ENCODE measurements at places on chromosomes 7 and 10. TPM values are rescaled to one million over a fixed set of nuclear protein-coding genes. Genes with fewer than 3 reads are reported as not detected.

- DNase-seq, result no peak
These were observed 49.1 kb downstream of the SYPL1 start for GRCh38 chr7:106063024-106063423.

DNA sequence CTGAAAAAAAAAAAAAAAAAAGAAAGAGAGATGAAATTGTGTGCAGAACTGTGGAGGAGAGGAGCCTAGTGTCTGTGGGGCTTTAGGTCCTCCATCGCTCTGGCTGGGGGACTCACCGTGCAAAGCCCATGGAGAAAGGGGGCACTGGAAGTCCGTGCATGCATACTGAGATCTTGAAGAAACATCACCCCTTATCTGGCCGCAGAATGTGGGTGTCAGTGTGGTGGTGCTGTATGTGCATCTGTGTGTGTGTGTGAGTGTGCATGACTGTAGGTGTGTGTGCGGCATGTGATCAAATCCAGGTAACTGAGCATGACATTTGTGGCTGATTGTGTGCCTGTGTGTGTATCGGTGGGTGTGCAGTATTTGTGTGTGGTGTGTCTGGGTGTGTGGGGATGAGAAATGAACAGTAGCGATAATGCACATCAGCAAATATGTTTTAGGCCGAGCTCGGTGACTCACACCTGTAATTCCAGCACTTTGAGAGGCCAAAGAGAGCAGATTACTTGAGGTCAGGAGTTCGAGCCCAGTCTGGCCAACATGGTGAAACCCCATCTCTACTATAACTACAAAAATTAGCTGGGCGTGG is 8.8 kb upstream of the CLDN3 start:
- DNase-seq, result no peak

Gene EN2
- polyA plus RNA-seq, result 1.3 TPM

DNA sequence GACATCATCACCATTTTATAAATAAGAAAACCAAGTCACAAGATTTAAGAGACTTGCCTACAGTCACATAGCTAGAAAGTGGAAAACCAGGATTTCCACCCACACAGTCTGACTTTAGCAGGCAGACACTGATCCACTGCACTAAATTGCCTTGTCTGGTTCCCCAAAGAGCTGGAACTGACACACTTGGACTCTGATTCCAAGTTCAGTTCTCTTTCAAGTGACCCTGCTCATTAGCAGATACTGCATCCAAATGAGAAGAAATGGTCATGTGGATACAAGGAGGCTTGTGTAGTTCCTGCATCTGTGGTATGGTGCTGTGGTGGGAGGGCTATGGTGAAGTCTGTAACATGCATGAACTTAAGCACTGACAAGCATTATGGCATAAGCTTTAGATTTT is 180.1 kb upstream of the MKLN1 start:
- no peak for DNase-seq

- DNase-seq, result no peak
These were observed 15.3 kb downstream of the LIPK start for GRCh38 chr10:88721392-88721791.

- DNase-seq, result peak; percentile 95
These were observed at the start of gene PALD1 for GRCh38 chr10:70478191-70479164. PALD1 (plus strand) TSS chr10:70478767; CDS start chr10:70525952, 47,185 bp downstream.

GRCh38 chr7:42662862-42663261 is 249.0 kb downstream of the C7orf25 start:
- DNase-seq, result no peak

DNA sequence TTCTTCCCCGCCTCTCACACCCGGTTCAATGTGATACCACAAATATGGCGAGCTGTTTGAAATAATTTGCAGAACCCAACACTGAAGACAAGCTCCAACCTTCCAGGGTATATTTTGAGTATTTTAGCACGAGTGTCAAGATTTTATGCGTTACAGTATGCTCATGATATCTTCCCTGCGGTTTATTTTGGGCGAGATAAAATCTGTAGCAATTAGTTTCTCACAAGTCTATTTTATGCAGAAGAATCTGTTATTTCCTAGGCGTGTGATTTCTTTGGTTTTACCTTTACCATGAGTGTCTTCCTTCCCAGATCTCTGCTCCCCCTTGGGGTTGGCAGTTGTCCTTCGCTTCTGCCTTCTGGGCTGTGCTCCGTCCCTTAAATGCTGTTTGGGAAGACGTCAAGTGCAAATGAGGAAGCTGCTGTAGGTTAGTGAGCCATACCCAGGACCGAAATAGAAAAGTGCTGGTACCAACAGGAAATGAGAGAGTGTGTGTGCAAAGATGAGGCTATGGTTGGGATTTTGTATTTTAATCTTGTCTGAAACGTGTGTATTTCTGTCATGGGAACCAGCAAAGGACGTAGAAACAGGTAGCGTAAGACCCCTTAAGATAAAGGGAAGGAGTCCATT is 299.8 kb downstream of the KLF6 start:
- no peak for DNase-seq

DNA sequence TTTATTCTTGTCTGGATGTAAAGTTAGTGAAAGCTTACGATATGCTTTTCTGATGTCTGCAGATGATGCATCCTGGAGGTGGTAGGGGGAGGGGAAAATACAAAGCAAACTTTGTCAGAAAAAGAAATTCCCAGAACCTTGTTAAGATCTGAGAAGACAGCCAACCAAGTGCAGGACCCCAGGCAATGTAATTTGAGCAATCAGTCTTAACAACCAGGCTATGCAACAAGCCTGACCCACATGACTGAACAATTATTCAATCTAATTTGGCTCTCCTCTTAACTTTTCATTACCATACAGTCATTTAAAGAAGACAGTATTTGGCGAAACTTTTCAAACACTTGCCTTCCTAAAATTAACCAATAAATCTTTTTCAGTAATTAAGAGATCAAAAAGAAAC is 74.5 kb downstream of the DNAJC1 start:
- DNase-seq, result no peak

Gene LAMB1
- polyA plus RNA-seq, result 465 TPM

DNA sequence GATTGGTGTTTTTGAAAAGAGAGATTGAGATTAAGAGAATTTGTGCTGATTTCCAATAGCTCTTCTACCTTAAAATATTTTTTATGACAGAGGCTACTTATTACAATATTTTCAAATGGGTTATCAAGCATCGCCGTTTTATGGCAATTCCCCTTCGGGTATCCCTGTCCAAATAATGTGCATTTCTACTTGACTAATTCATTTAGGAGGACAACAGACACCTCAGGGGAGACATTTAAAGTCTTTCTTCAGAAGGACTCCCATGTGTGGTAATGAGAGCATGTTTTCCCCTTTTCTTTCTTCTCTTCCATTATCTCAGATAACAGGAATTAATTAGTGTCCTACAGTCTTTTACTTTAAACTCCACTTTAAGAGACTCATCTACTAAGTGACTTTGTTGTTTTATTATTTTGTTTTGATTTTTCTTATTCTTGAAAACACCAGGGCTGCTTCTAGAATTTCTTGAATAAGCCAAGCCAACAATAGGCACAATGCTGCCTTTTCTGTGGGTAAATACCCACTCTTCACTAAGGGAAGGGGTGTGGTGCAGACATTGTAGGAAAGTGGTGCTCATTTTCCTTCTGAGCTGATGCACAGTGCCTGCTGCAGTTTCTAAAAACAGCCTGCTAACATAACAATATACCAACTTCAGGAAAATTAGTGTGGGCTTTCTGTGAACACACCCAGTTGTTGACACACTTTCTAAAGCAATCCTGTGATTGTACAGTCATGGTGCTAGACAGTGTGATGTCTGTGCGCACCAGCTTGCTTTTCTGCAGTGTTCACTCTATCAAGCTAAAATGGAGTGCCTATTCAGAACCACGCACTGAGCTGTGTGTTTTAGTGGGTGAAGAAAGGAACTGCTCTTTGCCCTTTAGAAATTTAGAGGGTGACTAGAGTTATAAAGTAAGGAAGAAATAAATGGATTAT is 597.7 kb downstream of the NRG3 start:
- DNase-seq, result no peak

DNA sequence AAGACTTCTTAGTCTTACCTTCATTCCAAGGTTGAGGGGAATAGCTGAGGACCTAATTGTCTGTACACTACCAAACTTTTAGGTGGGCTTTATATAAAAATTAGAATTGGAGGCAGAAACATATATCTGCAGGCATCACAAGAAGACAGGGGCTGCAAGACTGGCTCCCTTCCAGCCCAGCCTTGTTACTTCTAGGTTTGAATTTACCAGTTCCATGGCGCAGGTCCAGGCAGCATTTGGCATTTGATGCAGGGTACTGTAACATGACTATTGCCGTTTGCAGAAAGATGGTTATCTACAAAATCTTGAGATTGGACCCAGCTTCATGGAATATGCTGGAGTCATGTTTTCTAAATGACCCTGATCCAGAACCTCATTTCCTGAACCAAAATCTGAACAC is 105.4 kb upstream of the RHOBTB1 start:
- no peak for DNase-seq

DNA sequence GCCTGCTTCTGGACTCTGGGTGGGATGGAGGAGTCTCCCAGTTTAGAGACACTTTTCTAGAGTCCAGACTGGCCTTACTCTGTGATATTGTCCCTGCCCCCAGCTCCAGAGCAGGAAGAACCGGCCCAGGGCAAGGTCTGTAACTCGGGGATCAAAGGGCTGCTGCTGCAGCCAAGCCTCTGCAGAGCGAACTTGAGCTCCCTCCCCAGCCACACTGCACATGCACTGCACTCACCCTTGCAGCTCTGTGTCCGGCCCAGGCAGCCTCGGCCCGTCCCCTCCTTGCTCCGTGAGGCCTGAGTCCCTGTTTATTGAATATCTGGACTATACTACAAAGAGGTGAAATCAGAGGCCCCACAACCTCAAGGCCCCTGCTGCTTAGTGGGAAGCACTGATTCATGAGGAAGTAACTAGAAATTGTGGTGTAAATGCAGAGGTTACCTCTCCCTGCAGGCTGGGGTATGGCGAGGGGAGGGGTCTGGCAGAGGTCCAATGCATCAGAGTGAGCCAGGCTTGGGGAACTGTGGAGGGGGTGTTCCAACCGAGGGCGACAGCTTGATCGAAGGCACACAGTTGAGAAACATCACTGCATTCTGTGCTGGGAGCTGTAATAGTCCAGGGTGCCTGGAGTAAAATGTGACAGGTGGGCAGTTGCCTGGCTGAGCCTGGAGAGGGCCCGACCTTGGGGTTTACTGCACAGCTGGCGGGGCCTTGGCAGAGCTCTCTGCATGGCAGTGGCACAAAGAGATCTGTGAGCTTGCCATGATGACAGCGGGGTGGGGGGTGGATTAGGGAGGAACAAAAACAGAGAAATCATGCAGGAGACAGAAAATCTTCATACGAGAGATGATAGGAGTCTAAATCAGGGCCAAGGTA is 49.1 kb downstream of the AOC1 start:
- DNase-seq, result peak; percentile 28

DNA sequence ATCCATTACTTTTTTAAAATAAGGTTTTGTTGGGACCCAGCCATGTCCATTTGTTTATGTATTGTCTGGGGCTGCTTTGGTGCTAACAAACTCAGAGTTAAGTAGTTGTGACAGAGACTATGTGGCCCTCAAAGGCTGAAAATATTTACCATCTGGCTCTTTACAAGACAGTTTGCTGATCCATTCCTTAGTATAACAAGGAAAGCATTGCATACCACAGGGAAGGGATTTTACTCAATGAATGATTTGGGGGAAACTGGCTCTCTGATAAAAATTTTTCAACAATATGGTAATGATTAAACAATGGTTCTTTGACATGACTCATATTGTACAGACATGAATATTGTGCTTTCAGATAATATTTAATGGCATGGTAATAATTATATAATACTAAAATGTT is 738.1 kb downstream of the KCNMA1 start:
- DNase-seq, result no peak

DNA sequence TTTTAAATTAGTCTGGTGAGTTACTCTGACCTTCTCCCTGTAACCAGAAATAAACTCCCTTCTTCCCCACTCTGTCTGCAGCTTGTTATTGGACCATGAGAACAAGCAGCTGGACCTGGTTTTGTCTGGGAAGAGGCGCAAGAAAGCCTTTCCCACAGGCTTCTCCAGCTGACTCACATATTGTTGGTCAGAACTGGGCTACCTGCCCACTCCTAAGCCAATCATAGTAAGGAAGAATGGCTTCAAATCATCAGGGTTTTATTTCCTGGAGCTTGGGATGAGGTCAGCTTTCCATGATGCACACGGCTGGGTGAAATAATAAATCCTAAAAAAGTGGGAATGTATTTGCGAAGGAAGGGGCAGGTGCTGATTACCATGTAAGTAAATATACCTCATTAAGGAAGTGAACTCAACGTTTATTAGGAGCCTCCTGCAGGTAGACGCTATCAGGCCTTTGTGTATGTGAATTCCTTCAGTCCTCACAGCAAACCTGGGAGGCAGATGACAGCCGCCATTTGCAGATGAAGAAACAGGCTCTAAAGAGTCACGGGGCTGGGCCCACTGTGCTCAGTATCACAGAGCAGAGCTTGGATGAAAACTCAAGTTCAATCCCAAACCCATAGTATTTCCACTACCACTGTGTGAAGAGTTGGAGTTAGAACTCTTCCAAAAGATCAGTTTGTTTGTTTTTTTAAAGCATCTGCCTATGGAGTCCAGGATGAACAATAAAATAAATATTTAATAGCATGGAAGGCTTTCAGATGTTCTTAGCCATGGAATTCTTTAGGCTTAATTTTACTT is 32.8 kb downstream of the IL15RA start:
- DNase-seq, result peak; percentile 98
